ENCODE measurements at places on chromosomes 1 and 21.

DNA sequence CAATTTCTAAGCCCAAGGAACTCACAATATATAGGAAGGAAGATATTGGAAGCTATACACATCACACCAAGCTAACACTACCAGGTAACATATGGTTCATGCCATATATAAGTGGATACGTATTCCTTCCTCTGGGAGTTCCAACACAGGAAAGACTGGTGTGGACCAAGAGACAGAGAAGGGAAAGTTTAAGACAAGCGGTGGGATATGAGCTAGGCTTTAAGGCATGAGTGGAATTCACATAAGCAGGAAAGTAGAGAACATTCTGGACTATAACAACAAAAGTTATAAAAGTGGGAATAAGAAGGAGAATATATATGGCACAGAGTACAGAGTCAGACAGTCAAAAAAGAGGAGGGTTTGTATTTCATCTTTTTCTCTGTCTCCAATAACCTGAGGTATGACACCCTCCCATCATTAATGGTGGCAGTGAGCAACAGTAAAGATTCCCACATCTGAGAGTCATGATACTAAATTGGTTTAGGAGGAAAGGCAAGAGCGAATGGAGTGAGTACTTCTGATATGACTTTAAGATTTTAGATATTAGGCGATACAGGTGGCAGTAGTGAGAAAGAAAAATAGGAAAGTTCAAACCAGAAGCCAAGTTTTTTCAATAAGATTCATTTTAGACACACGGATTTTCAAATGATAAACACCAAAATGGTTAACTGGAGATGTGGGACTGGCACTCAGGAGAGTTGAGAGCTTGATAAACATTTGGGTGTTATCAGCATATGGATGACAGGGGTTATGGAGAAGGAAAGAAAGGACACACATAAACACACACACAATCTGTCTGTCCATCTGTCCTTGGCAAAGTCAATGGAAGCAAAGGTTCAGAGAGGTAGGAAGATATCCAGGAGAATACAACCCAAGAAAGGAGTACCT is 87.4 kb upstream of the TTC39A start:
- no peak for DNase-seq

- DNase-seq = no peak
Observed at GRCh38 chr1:192475970-192476369, 99.6 kb upstream of the RGS1 start.

DNA sequence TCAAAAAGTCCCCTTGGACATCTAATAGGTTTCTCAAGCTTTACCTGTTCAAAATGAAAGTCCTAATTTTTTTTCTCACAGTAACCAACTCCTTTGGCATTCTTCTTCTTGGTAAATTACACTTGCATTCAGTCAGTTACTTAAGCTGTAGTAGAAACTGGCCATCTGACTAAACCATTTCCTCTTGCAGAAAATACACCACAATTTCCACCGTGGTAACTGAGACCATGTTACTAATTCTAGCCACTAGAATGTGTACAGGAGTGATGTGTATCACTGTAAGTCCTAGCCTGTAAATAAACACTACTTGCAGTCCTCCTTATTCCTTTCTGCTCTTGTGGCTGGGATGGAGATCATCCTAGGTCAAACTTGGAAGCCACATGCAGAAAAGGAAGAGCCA is 965.4 kb upstream of the TMPRSS15 start:
- no peak for DNase-seq

DNA sequence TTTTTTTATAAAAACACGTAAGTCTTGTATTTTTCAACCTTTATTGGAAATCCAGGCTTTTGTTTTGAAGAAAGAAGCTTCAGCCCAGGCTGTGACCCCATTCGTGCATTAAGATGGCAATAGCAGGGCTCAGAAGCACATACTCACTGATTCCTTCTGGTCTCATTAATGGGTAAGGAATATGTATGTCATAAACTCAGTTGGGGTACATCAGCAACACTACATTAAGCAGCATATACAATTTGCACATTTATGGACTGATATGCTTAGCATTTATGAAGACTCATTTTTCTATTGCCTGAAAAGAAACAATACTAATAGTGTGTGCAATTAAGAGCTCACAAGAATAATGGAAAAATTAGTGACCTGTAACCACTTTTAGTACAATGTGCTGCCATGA is 945.4 kb upstream of the PRMT6 start:
- no peak for DNase-seq

DNA sequence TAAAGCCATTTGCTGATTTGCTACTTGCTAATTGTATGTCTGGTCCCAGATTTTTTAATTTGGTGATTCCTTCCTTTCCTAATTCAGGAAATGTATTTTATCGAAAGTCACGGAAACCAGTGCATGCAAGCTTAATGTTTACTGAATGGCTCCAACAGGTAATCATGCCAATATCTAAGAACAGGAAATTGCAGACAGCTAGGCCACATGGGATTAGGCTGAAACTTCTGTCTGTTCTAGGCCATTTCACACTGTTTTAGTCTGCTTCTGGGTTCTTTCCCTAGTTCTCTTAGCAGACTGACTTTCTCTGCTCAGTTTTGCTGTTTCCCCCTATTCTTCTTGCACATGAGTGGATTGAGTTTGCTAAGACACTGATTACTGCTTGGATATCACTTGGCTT is 111.4 kb downstream of the NTNG1 start:
- no peak for DNase-seq

- DNase-seq = no peak
Observed at GRCh38 chr1:98373056-98373455, 288.5 kb upstream of the SNX7 start.

- no peak for DNase-seq
Observed at GRCh38 chr1:174448974-174449373, 1.2 kb downstream of the GPR52 start.

DNA sequence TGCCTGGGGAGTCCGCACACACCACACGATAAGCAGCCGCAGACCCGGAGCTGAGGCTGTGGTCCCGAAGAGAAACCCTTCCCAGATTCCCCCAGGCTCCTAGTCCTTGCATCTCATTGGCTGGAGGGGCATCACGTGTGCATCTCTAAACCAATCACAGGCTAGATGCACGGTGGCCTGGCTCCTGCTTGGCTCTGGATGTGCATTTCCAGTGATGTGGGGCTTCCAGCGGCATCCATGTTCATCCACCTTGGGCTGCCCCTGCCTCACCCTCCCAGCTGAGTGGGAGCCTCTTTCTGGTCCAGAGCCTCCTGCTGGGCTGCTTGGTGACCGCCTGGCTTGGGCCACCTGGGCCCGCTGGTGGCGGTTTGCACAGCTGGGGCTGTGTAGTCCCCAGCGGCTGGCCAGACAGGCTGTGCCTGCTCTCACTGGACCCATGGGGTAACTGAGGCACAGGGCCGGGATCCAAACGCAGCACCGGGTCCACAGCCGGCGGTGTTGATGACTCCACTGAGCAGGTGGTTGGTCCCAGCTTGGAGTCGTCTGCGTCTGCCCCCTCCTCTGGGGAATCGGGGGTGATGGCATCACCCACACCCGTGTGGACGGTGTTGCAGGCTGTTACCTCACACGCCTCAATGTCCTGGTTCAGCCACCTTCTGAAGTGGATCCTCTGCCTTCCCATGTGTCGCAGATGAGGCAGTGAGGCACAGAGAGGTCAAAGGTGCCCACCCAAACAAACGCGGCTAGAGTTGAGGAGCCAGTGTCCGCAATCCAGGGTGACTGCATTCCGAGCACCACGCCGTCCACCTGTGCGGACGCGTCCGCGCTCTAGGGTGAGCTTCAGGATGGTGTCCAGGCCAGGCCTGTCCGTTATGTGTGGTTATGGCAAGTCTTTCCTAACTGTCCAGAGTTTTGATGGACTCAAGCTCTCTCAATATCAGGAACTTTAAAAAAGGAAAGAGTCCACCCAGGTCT is 41.3 kb downstream of the COL6A1 start:
- no peak for DNase-seq

All from substantia nigra (tissue), 51 donors.